ENCODE measurements at places on chromosomes 16 and 17.

GRCh38 chr16:19913340-19913645, 28.6 kb upstream of the GPRC5B start:
- DNase-seq, result no peak

- no peak for DNase-seq
These were observed 15.2 kb downstream of the BCAR1 start for GRCh38 chr16:75236232-75236631.

DNA sequence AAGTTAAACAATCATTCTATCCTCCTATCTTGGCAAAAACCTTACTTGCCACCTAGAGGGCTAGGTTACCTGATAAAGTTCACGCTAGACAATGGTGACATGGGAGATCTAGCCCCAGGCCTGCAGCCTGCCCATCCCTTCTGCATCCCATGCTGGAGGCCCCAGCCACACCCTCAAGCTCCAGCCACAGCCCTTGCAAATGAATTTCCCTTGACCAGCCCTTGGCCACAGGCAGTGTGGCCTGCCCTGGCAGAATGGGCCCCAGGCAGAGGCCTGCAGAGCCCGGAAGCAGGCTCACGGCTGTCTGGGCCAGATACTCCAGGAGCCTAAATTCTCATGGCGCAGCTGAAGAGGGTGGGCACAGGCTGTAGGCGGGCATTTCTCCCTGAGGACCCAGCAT, 14.9 kb downstream of the WNT3 start:
- no peak for DNase-seq

GRCh38 chr16:280552-280951, at the start of gene ARHGDIG:
TSS of gene ARHGDIG (plus strand) at chr16:280591. CDS start at chr16:280681, 90 bp downstream.
- DNase-seq, result no peak

DNA sequence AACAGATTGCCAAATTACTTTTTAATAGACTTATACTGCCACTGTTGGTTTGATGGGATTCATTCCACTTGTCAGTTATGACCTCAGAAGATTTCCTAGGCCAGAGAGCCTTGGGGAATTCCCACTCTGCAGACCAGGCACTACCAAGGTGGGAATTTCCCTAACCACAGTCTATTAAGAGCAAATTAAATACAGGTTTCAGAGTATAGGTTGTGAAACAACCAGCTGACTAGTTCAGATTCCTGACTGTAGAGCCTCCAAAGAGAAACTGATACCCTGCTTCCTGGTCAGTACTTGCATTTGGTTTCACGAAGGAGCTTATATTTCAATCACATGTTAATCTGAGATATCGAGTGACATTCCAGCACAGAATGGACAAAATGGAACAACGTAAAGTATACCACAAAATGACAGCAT, 186.5 kb downstream of the STX8 start:
- DNase-seq, result no peak

- DNase-seq, result no peak
These were observed 52.3 kb upstream of the LGALS9 start for GRCh38 chr17:27578718-27579085.

- no peak for DNase-seq
These were observed 162.0 kb downstream of the NTN1 start for GRCh38 chr17:9183306-9183705.

GRCh38 chr17:32626379-32626791, 139.6 kb downstream of the CDK5R1 start:
- no peak for DNase-seq

DNA sequence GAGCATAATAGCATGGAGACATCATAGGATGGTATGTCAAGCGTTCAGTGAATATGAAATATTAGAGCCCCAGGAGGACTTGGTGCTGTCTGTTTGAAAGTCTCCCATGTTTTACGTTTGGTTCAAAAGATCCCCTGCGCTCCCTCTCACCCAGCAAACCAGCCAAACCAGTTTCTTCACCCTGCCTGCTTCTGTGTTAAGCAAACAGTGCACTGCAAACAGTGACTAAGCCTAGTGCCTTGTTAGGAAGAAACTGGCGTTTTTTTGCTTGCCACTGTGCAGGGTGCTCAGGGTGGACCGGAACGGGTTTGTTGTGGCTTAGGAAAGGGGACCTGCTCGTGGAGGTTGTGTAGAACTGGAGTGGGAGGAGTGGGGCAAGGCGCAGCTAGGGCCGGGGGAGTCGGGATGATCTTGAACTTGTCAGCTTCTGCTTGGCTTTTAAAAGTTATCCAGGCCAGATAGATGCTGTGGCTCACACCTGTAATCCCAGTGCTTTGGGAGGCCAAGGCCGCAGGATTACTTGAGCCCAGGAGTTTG, 7.7 kb downstream of the CDH1 start:
- no peak for DNase-seq

DNA sequence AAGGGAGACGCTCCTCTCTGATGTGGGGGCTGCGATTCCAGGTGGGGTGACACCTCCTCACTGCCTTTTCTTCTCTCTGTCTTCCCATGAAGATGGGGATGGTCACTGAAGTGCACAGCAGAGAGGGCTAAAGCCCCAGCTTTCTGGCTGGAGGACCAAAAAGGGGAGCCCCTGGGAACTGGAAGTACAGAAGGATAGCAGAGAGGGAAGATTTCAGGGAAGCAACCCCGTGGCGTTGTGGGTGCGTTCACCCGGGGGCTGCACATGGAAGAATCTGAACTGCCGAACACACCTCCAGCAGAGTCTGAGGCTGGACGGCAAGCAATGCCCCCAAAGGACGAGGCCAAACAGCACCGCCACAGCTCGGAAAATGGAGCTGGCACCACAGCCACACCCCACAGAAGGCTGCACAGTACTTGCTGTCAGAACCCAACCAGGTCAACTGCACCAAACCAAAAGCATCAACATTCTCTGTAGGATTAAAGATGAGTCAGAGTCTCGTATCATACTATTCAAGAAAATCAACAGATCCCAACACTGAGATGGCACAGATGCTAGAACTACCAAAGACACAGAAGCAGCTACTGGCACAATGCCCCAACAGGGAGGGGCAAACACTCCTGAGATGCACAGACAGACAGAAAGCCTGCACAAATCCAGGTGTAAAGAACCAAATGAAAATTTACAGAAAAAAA, 49.9 kb downstream of the MAP1LC3B start:
- DNase-seq, result no peak

DNA sequence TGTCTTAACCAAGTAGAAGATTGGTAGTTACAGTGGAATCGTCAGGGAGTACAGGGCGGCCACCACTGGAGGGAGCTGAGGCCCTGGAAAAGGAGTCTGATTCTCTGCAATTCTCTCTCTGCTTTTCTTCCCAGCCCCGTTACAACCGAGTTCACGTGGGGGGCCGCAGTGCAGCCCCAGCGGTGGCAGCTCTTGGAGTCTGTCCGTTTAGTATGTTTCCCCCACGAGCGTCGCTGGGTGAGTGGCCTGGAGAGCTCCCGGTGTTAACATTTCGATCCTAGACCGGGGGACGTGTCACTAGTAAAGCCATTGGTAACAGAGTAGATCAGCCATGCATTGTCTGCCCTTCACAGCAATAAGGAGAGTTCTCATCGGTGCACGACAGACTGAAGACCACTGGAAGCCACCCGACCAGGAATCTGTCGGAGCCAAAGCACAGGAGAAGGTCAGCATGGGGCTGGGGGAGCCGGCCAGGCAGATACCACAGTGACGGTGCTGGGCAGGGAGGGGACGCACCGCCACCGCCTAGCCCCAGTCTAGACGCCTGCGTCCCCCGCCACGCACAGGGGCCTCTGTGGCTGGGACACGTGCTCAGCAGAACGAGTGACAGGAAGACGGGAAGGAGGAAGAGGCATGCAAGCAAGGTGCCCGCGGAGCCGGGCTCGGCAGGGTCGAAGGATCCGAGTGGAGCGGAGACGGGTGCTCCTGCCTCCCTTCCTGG, 15.7 kb downstream of the SLC16A3 start:
- no peak for DNase-seq

DNA sequence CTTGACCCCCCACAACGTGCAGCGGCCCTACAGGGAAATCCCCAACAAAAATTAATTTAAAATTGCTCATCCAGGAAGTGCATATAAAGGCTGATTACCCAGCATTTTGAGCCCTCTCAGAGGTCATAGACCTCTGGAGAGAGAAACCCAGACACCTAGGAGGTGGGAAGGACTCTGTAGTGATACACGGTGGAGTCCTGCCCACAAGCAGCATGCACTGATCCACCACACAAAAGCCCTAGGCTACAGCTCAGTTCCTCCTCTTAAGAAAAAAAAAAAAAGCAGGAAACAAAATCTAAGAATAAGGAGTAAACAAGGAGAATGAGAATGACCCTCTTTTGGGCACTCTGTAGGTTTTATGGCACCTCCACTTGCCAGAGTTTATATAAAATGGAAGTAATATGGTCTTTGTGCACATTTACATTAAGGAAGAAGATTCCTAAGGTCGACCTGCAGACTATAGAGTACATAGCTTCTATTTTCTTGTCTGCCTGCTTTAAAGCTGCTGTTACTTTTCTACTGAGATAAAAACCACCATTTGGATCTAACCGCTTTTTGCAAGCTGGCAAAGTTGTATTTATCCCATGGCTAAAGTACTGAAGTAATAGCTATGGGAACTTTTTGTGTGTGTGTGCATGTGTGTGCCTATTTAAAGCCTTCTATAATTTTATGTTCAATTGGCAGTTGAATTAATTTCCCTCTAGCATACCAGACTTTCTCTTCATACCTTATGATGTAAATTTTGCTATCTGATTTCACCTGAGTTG, 46.9 kb downstream of the ACSM1 start:
- DNase-seq, result no peak

GRCh38 chr16:53651357-53651756, 52.3 kb downstream of the RPGRIP1L start:
- DNase-seq, result no peak

GRCh38 chr16:1942047-1942809, 771 bp downstream of the MSRB1 start:
- DNase-seq, result no peak

DNA sequence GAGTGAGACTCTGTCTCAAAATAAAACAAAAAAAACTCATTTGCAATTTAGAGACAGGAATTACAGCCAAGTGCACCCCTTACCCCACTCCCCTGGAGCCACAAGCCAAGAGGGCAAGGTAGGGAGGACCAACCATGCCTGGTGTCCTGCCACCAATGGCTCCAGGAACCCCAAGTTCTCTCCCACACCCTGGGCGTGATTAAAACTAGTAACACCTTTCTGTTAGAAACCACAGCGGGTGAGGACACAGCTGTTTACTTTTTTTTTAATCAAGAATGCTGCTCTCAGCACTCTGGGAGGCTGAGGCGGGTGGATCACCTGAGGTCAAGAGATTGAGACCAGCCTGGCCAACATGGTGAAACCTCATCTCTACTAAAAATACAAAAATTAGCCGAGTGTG, 38.1 kb downstream of the ANKRD11 start:
- DNase-seq, result no peak

DNA sequence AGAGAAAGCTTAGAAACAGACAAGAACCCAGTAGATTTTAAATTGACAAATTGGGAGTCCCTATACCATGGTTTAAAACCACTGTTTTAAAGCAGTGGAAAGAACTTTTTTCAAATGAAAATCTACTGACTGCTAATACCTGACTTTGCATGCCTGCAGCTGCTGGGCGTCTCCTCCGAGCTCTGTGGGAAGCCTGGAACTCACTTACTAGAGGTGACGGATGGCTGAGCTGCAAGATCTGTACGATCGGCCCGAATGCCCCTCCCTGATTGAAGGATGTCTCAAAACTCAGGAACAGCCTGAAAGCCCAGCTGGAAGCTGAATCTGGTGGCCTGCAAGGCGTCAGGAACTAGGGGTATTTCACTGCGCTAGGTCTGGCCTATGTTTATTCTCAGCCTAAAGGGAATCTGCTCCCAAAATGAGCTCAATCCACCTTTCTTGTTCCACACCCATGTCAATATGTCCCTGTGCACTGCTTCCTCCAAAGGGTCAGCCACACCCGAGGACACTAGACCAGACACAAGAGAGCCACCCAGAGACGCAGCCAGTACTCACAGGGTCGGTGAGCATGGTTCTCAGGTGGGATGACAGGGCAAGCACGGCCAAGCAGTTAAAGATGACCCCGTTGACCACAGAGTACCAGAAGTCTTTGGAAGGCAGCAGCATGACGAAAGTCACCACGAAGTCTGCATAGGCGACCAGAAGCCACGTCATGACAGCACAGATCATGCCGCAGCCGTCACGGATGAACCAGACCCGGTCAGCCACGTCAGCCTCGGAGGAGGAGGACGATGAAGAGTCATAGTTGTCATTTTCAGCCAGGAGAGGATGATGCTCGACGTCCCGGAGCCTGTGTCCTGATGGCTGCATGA, 21.4 kb downstream of the ZDHHC7 start:
- DNase-seq, result no peak

- DNase-seq, result no peak
These were observed 10.8 kb downstream of the CHD9 start for GRCh38 chr16:53065461-53066061.

DNA sequence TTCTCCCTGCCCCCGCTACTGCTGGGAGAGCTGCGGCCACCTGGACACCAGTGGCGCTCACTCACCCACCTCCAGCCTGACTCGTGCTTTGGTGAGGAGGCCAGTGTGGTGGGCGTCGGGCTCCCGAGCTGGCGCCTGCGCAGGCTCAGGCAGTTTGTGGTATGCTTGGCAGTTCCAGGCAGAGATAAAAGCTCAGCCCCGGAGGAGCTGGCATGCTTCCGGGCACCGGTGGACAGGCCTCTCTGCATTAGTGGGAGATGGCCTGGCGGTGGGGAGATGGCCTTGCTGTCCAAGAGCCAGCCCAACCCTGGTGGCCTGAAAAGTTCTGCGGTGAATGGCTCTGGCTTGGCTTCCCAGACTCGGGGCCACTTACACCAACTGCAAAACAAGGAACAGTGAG, 4.1 kb downstream of the ADGRG1 start:
- DNase-seq, result no peak

- peak; percentile 56 for DNase-seq
These were observed 28.7 kb upstream of the FASN start for GRCh38 chr17:82126556-82127314.

DNA sequence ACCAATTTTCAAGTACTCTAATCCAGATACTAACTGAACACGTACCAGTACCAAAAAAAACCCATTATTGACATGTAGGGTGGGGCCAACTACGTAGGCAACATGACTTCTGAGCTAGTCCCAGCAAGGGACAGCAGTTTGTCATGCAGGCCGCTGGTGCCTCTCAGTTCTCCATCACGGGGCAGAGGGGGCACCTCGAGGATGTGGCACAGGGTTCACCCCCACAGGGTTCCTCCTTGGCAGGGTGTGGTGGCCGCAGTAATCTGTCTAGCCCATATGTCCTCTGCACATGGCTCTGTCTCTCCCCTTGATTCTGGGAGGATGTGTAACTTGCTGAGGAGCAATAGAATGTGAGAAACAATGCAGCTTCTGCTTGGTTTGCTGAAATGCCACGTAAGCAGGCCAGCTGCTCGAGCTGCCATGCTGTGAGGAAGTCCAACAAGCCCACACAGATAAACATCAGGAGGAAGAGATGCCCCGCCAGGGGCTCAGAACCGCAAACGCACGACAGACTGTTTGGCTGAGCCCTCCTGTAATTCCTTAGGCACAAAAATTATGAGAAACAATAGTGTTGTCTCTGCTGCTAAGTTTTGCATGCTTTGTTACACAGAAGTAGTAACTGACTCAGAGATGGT, 62.4 kb downstream of the NT5M start:
- no peak for DNase-seq

GRCh38 chr17:39209317-39210092, 9.4 kb downstream of the RPL19 start:
- peak; percentile 36 for DNase-seq

Data from stimulated activated CD8-positive, alpha-beta memory T cell treated with anti-CD3 and anti-CD28 coated beads, Interleukin-4, amount 100 ng/mL, for 1 hour (primary cell).